ENCODE measurements at places on chromosomes 5 and 9.
A peak's percentile ranks its signal among the peaks of the same experiment; 100 is the strongest.

GRCh38 chr5:116502616-116503015 lies 72.0 kb downstream of the SEMA6A start:
- DNase-seq, result no peak

DNA sequence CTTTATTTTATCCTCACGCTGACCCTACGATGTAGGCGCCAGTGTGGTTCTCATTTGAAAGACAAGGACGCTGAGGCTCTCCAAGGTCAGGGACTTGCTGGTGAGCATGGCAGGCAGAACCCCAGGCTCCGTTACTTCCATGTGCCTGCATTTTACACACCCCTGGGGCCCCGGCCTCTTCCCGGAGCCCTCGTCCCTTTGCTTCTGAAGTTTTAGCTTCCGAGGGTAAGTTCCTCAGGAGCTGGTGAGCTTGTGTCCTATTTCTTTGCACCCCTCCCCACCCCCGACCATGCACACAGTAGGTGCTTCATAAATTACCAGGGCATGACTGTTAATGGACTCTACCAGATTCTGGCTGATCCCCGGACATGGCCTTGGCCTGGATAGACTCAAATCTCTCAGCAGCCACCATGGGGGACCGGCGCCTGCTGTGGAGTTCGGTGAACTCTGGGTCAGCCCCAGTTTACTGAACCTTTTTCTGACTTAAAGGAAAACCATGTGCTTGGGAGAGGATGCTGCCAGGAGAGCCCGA lies 59.3 kb upstream of the RNU6ATAC start:
- no peak for DNase-seq

DNA sequence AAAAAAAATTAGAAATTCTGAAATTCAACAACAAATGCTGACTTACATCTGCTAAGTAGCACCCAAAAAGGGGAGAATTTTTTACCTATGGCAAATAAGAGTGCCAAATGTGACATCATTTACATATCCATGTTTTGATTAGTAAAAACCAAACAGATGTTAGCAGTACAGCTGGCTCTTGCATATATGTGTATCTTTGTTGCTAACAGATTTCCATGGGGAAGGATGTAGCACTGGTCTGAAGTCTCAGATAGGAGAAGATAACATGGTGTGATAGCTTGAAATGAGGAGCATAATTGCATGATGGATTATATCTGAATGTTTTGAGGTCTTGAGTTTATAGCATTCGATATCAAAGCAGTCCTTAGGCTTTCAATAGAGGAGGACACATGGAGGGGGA lies 17.5 kb downstream of the PIK3R1 start:
- no peak for DNase-seq

- DNase-seq, result no peak
Observed at GRCh38 chr9:93815135-93815534, 140.0 kb downstream of the BARX1 start.

- no peak for DNase-seq
Observed at GRCh38 chr5:154708846-154709245, 46.3 kb upstream of the LARP1 start.

GRCh38 chr5:124574521-124575436 lies 171.7 kb downstream of the ZNF608 start:
- no peak for DNase-seq

DNA sequence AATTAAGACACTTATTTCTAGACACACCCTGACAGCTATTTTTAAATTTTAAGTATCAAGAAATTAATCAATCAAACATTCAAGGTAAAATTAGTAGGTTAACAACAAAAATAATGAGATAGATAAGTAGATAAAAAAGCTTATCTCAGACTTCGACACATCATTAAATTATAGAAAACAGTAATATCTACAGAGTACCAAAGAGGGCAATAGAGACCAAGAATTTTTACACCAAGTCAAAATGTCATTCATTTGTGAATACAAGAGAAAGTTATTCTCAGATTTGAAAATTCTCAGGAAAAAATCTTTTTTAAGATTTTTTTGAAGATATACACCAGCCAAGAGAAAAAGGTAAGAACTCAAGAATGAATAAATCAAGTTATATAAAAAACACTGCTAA lies 445.6 kb downstream of the ACTL7B start:
- DNase-seq, result no peak

DNA sequence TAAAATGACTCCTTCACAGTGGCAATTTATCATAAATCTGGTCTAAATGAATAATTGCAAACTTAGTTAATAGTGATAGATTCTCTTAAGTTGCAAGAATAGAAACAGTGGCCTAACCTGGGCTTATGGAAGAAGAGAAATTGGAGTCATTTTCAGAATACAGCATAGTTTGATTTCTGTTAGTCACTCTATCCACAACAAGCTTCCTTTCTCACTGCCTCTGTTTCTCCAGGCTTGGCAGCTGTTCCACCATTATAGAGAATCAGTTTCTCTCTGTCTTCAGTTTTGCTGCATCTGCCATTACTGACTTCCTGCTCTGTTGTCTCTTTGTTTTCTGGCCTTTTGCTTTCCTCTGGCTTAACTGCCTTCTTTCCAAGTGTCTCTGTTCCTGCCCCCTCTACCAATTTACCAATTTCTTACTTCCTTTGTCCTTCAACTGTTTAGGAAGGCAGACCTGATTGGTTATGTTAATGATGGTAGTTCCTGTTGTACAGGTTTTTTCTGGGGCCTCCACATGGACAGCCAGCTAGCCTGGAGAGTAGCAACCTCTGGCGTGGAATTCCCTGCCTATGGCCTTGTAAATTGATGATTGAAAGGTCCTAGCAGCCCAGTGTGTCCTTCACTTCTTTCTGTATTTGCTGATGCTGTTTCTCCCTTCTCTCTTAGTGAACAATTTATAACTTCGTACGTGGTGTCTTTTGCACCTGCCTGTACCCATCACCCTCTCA lies 75.9 kb upstream of the RASGRF2 start:
- no peak for DNase-seq

DNA sequence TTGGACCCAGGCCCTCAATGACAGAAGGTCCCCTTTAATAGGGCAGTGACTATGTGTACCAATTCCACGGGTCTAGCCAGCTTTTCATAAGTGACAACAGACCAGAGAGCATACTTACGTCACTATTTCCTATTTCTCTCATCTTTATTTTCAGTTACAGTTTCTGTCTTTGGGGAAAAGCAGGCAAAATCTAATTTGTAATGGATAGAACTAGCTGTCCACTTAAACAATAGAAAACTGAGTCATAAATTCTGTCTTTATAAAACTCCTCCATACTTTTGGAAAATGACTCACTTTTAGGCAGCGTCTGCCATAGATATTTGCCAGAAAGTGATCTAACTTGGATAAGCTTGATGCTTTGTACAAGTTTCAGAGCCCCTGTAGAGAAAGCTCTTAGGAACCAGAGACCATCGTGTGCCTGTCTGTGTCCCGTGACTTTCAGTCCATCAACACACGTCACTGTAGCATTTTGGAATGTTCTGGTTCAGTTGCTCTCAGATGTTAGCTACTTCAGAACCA lies 101.9 kb downstream of the F2RL2 start:
- DNase-seq, result no peak

- DNase-seq, result no peak
Observed at GRCh38 chr5:133907075-133907474, 61.4 kb downstream of the C5orf15 start.

GRCh38 chr9:32454280-32454679 lies 69.8 kb downstream of the ACO1 start:
- no peak for DNase-seq

DNA sequence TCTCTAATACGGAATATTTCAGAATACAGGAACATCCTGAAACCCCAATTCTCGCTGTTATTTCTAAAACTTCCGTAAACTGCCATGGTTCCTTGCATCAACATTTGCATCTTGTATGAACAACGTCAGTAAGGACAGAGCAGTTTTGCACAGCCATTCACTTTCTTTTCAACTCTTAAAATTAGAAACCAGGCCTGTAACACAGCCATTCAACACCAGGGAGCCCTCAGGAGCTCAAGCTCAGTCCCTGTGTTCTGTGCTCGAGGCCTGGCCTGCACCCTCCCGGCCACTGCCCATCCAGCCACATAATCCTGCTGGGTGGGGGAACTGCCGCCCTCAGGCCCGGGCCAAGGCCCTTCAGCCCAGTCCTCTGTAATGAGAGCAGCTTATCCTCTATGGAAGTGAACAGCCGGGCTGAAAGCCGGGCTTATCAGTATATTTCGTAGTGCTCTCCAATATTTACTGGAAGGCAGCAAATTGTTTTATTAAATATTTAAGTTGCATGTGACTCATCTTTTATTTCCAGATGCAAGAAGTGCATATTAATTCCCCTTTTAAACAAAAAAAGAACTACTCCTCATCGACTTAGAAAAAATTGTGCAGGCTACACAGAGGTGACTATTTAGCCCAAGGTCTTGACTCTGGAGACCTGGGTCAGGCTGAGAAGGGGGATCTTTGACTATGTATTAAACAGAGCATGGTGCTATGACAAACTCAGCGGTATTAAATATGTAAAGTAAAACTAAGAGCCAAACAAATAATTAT lies 33.2 kb upstream of the SLC6A3 start:
- no peak for DNase-seq

DNA sequence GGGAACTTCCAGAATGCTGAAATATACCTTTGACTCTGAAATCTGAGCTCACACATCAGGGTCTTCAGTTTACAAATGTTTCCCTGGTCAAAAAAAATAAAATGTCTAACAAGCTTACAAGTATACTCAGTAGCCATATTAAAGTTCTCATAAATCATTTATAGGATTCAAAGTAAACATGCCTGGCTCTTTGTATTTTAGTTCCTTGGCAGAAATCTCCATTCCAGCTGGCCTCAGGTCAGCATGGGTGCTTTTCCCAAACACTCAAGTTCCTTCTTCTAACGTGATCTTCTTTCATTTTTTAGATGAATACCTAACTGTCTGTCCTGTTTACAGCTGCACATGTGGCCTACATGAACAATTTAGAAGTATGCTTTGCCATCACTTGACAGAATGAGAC lies 263.2 kb downstream of the GAS1 start:
- DNase-seq, result no peak

DNA sequence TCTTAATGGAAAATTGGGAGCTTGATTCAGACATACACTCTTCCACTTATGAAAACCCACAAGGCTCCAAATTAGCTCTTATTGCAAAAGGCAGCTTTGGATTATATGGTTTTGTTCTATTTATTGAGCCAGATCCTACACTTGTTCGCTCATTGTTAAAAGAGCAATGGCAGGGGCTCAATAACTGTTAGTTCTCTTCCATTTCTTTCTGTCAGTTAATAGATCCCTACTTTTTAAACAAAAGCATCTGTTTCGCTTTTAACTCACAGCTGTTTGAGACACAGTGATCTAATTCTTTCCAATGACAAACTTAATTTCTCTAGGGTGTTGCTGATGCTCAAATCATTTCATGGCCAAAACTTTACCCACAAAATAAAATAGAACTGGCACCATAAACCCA lies 11.7 kb downstream of the C5 start:
- DNase-seq, result no peak

DNA sequence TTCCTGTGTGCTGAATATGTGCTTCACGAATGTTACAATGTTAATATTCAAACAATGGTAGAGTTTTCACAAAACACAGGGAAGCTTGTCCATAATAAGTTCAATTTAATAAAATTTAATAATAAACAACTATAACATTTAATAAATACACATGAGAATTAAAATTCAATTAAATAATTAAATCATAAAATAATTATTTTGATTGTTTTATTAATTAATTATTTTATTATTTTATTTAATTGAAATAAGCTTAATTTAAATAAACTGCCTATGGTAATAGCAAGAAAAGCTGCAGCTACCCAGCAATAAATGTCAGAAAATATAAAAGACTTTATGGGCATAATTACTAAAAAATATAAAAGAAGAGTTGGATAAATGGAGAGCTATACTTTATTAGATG lies 149.0 kb upstream of the NFIB start:
- no peak for DNase-seq

DNA sequence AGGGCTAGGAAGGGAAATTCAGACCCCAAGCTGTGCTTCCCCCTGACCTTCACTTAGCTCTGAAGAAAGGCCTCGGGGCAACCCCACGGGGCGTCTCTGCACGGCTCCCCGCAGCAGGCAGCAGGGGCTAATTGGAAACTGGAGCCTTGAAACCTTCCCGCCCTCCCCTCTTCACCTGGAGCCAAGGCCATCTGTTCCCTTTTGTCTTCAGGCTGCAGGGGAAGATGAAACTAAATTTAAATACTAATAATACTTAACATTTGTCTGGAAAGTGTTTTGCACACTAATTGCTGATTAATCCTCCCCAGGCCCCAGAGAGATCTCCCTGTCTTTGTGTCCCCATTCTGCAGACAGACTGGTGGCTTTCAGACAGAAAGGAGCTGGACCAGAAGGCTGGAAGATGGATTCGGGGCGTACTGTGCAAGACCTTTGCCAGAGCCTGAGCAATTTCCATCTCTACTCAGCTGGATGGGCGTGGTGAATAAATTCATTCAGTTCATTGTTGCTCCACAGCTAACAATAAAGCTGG lies 34.1 kb upstream of the CPLX2 start:
- no peak for DNase-seq

DNA sequence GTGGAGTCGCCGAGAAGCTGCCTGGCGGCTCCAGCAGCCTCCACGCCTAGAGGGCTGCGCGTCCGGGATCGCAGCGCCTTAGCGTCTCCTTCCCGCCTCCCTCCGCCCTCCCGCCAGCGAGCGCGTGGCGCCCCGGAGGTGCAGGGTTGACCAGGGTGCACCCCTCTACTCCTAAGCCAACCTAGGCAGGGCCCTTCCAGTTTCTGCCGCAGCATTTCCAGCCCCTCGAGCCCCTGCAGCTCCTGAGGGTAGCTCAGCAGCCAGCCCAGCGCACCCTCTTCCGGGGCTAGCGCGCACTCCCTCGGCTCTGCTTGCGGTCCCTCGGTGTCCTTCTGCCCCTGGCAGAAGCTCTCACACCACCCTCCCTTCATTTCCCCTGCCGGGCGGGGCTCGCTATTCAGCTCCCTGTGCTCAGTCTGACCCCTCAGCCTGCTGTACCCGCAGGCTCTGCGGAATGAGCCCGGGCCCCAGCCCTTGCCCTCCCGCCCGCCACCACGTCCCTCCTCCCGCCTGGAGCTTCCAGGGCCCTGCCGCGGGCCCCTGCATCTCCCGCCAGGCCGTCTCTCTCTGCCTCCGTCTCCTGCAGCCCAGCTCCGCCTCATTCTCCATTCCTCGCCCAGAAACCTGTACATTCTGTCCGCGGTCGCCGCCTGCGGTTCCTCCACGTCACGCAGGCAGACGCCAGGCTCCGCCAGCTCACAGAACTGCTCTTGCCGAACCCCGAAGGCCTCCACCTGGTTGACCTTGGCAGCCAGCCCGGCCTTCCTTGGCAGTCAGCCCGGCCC lies 61.8 kb downstream of the SPATA31C2 start:
- peak; percentile 8 for DNase-seq

DNA sequence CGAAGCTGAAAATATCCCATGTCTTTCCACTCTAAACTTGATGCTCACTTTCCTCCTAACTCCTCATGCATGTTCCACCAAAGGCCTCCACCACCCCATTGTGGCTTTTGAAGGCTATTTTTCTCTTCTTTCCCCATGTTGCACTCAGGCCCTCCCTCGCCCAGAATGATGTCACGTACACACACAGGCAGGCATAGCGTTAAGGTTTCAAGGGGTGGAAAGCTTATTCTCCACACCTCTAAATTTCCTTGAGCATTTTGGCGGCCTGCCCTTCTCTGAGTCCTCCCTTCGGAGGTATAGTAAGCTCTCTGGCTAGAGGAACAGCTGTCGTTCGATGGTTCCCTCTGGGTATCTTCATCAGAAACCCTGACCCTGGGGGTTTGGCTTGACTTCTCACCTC lies 673.5 kb downstream of the ACTL7B start:
- no peak for DNase-seq
